LoVo (cell line): ENCODE measurements at places on chromosomes 13 and 19.
A peak's percentile ranks its signal among the peaks of the same experiment; 100 is the strongest.

DNA sequence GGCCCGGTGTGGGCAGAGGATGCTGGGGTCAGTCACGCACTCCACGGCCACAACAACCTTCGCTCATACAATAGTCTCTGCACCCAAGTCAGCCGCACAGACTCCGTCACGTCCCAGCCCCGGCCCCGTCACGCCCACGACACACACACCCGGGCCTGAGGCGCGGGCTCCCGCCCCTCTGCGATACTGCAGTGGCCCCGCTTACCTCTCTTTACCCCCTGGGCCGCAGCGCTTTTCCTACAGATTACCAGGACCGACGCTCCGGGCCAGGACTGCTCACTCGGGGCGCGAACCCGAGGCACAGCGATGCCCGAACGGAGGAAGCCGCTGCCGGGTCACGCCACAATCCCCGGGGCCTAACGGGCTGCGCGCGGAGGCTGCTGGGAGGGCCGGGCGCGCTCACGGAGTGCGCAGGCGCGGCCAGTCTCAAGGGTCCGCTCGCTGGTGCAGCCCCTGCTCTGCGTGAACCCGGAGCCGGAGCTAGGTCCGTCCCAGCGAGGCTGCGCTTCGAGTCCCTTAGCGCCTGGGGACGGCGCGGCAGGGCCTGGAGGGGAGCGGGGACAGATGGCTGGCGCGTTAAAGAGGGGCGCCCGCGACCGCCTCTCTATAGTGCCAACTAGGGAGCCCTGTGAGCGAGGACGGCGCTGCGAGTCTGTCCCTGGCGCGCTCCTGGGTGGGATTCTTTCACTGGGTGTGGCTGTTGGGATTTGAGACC lies at the start of gene ZFP82:
TSS of gene ZFP82 (minus strand) at position 358 of the 715 bp plus-strand sequence. CDS start 8,855 bp downstream, outside the sequence.
- no peak for DNase-seq

- DNase-seq: no peak
Observed at GRCh38 chr13:109636736-109637135, 149.6 kb downstream of the IRS2 start.

- DNase-seq: no peak
Observed at GRCh38 chr13:52738719-52739467, 727 bp downstream of the CNMD start.

DNA sequence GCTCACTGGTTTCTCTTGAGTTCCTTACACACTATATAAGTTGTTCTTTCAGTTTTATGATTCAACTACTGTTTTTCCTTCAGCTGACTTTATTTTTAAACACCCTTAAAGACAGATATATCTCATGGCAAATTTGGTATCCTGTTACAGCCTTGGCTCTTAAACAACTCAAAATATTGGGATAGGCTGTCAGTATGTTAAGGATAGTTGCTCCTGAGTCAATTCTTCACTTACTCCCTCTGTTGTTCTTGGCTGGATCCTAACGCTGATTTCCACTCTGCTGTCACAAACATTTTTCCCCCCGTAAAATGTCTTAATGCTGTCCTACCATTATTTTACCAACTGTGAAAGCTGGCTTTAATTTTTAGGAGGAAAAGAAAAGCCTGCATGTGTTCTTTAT lies 1.2 kb downstream of the KCNRG start:
- DNase-seq: no peak

- peak; percentile 47 for DNase-seq
Observed at GRCh38 chr19:38685666-38686529, 38.4 kb downstream of the ACTN4 start.

- DNase-seq: no peak
Observed at GRCh38 chr19:32032561-32032960, 312.8 kb upstream of the ZNF507 start.
